AG08396 (cell line): ENCODE measurements at places on chromosomes 12 and 14.

DNA sequence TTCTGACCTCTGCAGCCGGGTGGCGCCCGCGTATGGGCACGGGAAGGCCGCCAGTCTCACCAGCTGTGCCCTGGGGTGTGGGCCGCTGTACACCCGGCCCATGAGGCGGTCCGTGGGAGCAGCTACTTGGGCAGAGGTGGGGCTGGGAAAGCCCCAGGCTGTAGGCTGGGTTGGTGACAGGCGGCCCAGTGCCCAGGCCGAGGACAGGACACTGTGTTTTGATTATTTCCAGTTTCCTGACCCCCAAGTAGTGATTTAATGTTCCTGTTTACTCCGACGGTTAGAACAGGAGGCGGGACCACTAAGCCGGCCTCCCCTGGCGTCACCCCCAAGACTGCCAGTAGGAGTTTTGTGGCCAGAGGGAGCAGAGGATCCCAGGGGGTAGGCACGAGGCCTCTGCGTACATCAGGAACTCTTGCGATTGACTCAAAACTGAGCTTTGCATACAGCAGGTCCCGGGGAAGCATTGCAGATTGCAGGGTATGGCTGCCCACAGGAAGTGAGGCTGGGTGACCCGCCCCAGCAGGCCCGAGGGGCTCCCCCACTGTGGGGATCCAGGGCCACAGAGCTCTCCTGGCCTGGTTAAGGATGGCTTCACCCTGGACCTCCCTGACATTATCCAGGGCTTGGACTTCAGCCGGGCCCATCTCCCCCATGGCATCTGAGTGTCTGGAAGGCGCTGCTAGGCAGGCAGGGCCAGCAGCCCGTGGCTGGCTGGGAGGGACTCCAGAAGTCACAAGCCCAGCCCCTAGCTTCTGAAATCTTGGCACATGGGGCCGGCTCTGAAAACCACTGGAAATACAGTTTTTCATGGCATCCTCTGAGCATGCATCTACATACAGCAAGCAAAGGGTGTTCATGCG, 42.5 kb upstream of the DIO3 start:
- DNase-seq: no peak

DNA sequence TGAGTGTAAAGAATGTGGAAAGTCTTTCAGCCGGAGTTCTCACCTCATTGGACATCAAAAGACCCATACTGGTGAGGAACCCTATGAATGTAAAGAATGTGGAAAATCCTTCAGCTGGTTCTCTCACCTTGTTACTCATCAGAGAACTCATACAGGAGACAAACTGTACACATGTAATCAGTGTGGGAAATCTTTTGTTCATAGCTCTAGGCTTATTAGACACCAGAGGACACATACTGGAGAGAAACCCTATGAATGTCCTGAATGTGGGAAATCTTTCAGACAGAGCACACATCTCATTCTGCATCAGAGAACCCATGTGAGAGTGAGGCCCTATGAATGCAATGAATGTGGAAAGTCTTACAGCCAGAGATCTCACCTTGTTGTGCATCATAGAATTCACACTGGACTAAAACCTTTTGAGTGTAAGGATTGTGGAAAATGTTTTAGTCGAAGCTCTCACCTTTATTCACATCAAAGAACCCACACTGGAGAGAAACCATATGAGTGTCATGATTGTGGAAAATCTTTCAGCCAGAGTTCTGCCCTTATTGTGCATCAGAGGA, 25.1 kb upstream of the ZNF268 start:
- no peak for DNase-seq

GRCh38 chr12:56487448-56488040, 417 bp downstream of the GLS2 start:
- DNase-seq: peak; percentile 32

GRCh38 chr14:92931681-92932447, 8.9 kb downstream of the CHGA start:
- no peak for DNase-seq

- DNase-seq: no peak
Measured at GRCh38 chr14:54695196-54695595, 128.3 kb downstream of the SAMD4A start.

GRCh38 chr12:6460751-6461371, 9.0 kb downstream of the TAPBPL start:
- no peak for DNase-seq

DNA sequence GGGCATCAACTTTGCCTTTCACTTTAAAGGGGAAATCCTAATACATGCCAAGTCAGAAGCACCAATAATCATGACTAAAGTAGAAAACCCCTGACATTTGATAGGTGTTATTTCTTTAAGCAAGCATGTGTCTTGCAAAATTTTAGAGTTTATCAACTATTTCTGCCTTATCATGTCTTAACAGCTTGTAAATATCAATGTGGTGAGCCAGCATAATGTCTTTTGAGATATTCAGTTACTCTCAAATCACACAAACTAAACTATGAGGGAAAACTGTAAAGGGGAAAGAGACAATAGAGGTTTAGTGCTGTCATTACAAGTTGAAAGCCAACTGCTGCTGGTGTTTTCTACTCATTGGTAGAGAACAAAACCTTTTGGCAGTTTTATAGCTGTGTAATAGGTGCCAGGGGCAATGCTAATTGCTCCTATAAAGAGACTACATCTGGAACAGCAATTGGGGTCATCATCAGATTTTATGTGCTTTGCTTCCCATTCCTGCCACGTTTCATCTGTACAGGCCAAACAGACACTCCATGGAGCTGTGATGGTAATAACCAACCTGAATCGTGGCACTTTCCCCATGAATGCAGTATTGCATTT, 1027.4 kb downstream of the FSCB start:
- DNase-seq: no peak

DNA sequence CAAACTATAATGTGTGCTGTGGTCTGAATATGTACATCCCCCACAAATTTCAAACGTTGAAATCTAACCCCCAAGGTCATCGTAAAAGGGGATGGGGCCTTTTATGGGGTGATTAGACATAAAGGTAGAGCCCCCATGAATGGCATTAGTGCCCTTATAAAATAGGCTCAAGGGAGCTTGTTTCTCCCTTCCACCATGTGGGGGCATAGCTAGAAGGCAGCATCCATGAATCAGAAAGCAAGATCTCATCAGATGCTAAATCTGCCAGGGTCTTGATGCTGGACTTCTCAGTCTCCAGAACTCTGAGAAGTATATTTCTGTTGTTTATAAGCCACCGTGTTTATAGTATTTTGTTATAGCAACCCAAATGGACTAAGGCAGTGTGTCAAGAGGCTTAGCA, 33.4 kb upstream of the IGF1 start:
- DNase-seq: no peak

GRCh38 chr12:122752464-122753318, at the start of gene DENR:
DENR (plus strand) TSS chr12:122752824; CDS start chr12:122753702, 878 bp downstream.
- DNase-seq: peak; percentile 98

- no peak for DNase-seq
Measured at GRCh38 chr12:98618952-98619351, 25.5 kb downstream of the SLC25A3 start.

GRCh38 chr14:75430116-75430515, 2.3 kb downstream of the JDP2 start:
- peak; percentile 65 for DNase-seq

- DNase-seq: no peak
Measured at GRCh38 chr12:75994069-75994740, 37.4 kb downstream of the PHLDA1 start.

DNA sequence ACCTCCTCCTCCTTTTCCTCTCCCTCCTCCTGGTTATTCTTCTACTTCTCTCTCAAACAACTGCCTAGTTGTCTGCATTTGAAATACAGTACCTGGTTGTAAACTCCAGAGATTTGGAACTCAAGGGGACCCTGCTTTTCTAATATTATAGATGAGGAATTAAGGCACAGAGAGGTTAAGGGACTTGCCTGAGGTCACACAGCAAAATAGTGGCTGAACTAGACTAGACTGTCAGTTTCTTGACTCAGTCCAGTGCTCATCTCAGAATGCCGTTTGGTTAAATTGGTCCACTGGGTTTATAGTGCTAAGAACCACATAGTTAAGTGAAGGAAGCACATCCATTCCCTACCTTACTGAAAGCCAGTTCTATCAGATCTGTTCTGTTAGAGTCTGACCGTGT, 105.9 kb upstream of the VASH1 start:
- DNase-seq: no peak

DNA sequence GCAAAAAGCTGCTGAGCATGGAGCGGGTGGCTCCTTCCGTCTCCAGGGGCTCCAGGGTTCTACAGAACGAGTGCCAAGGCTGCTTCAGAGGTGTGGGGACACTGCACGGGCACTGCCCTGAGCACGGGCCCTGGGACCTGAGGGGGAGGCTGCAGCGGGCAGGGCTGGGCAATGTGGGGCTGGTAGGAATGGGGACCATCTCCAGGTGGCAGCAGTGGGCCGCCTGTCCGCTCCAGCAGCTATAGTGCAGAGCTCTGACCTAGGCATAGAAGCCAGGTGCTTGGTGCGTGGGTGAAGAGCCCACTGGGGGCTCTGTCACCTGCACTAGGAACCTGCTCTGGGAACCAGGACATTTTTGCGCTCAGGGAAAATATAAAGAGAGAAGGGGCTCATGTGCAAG, 22.3 kb downstream of the HDAC7 start:
- no peak for DNase-seq

GRCh38 chr12:5513406-5513805, 81.5 kb downstream of the NTF3 start:
- DNase-seq: no peak

DNA sequence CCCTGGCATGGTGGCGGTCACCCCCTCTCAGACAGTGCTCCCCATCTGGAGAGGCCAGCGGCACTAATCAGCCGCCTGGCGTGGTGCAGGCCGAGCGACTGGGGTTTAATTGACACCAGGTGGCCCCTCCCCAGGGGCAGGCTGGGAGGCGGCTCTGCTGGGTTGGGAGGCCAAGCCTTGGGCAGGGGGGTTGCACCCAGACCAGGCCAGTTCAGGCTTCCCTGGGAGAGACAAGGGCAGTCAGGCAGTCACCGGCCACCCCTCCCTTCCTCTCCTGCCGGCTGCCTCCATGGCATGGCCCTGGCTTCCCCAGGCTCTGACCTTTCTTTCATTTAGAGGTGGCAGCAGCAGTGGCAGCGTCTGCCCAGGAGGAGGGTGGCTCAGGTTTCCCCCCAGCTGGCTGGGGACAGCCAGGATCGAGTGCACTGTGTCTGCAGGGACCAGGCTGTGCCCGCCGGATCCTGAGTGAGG, 78.1 kb upstream of the NOS1 start:
- no peak for DNase-seq

GRCh38 chr14:99572173-99572999, 31.6 kb downstream of the CCDC85C start:
- no peak for DNase-seq

DNA sequence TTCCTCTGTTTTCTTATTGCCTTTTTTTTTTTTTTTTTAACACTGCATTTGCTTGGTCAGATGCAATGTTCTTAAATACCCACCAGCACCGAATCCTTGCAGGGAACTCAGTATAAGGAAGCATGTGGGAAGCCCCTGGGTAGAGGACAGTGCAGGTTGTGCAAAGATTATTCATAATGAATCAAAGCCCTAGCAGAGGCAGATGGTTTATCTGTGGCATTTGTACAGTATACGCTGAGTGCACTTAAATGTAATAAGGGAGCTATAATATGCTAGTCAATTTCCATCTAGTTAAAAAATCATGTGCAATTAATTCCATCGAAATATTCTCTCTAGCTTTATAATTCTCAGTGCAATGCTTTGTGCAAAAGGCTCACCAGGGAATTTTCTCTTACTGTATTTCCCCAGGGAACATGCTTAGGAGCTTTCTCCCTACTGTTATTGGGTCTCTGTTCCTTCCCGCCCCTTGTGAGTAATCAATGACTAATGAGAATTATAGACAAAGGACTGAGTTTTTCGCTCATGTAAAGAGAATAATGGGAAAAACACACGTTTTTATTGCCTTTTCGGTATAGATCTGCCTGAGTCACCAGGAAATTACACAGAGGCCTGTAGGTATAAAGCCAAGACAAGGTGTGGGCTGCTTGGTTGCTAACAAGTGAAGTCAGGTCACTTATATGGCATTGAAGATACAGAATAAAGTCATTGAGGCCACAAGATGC, 1214.3 kb upstream of the TMEM132C start:
- DNase-seq: no peak

DNA sequence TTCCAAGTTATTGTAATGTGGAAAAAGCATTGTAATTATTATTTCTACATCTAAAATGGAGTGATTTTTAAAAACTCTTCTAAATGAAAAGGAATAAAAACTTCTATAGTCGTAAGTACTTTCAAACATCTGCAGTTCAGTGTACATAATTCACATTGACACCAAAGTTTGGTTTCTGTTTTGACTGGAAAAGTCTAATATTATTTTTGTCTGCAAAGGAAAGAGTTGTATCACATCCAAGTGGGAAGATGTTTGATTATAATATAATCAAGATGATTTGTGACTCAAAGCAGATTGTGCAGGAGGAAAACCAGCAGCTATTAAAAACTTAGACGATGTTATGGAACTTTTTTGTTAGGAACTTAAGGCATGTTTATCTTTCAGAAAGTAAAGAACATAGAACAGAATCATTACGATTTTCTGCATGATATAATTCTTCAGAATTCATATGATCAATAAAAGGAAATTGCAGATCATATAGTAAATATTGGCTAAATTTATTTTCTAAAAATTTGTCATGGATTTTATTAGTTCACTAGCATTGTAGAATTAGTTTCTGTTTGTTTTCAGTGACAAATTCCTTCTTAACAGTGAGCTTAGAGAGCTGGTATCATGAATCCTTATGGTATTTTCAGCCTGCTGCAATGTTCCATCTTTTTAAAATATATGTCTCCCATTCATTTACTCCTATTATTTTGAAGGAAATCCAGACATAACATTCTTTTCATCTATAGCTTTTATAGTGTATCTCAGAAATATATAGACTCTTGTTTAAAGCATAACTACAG, 145.8 kb downstream of the MIPOL1 start:
- DNase-seq: peak; percentile 2

DNA sequence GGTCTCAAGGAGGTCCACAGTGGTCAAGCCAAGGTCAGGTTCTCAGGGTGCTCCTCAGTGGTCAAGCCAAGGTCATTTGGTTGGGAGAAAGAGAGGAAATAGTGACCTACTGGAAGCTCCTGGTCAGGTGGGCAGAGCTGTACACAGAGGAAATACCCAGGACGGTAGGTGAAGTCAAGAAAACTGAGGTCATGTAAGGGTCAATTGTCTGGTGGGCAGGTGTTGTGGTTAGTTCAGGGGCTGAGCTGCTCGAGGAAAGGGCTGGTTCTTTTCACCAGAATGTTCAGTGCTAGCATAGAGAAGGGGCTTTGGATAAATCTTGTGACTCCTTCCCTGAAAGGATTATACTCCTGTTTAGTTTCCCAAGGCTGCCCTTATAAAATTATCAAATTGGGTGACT, 540.5 kb downstream of the VRK1 start:
- DNase-seq: no peak
